Osteocyte (in vitro differentiated cells): ENCODE measurements at places on chromosomes 4 and X. TPM values are rescaled to one million over a fixed set of nuclear protein-coding genes. Genes with fewer than 3 reads are reported as not detected.

GRCh38 chr4:188650516-188650915 is 511.3 kb downstream of the TRIML1 start:
- H3K27me3 ChIP-seq, result no peaks in the 10 kb centered on the region
- no peak overlapping the region for H3K27ac ChIP-seq
- no peak overlapping the region for H3K4me3 ChIP-seq

DNA sequence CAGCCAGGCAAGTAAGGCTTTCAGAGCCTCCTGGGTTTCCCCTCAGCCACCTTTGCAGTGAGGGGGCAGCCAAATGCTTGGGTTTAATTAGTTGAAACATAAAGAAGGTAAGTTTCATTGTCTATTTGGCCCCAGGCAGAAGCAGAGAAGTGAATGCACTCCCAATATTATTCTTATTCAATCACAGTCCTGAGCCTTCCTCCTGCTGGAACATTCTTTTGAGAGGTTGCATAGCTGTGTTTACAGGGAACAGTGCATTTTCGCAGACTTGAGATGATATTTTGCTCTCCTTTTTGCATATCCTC is 13.9 kb downstream of the SLC2A9 start:
- H3K27me3 ChIP-seq, result peaks cover 1% of the 10 kb centered on the region
- H3K4me3 ChIP-seq, result no peak overlapping the region
- no peak overlapping the region for H3K27ac ChIP-seq
- H3K36me3 ChIP-seq, result no peaks in the 10 kb centered on the region

GRCh38 chr4:17329046-17329445 is 182.8 kb downstream of the QDPR start:
- H3K4me1 ChIP-seq, result peaks cover 8% of the 10 kb centered on the region
- peaks cover 22% of the 10 kb centered on the region for H3K27me3 ChIP-seq
- H3K36me3 ChIP-seq, result no peaks in the 10 kb centered on the region
- no peak for DNase-seq
- H3K27ac ChIP-seq, result no peak overlapping the region
- H3K4me3 ChIP-seq, result no peak overlapping the region

DNA sequence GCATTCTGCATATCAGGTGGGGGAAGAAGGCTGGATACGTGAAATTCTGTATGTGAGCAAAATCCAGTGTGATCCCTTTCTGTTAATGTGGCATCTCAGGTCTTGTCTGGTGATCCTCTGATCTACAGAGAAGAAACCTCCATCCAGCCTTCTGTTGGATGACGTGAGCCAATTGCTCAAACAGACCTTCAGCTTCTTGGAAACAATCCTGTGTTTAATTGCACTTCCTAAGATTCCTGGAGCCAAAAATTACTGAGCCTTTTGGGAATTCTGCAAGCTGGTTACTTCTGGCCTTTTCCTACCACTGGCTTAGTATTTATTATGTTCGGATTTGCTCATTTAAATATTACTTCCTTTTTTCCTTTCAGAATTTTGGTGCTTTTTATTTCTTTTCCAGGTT is 51.2 kb downstream of the TRIML1 start:
- H3K4me3 ChIP-seq, result no peak overlapping the region
- no peak overlapping the region for H3K27ac ChIP-seq
- peaks cover 8% of the 10 kb centered on the region for H3K4me1 ChIP-seq
- DNase-seq, result no peak
- no peaks in the 10 kb centered on the region for H3K27me3 ChIP-seq

The PROM1 gene
- not detected in 2 replicates for total RNA-seq

GRCh38 chr4:10085386-10085785 is 31.2 kb downstream of the WDR1 start:
- H3K4me1 ChIP-seq, result peaks cover 35% of the 10 kb centered on the region
- no peaks in the 10 kb centered on the region for H3K27me3 ChIP-seq
- no peak overlapping the region for H3K4me3 ChIP-seq
- no peak overlapping the region for H3K27ac ChIP-seq
- DNase-seq, result no peak
- H3K36me3 ChIP-seq, result peaks cover 60% of the 10 kb centered on the region

DNA sequence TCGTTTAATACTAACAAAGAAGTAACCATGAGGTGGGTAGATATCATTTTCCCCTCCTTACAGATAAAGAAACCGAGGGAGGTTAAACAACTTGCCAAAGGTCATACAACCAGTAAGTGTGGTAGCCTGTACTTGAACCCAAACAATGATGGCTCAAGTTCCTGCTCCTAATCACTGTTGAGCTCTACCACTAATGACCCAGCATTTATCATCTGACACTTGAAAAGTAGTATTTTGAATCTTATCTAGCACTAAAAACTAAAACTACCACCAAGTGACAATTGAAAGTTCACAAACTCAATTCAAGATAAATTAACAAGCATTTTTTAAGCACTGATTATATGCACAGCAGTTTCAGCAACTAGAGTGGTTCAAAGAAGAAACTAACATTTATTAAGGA is 13.1 kb downstream of the FBXW7 start:
- DNase-seq, result no peak
- H3K4me1 ChIP-seq, result no peaks in the 10 kb centered on the region
- no peaks in the 10 kb centered on the region for H3K36me3 ChIP-seq
- no peak overlapping the region for H3K4me3 ChIP-seq

DNA sequence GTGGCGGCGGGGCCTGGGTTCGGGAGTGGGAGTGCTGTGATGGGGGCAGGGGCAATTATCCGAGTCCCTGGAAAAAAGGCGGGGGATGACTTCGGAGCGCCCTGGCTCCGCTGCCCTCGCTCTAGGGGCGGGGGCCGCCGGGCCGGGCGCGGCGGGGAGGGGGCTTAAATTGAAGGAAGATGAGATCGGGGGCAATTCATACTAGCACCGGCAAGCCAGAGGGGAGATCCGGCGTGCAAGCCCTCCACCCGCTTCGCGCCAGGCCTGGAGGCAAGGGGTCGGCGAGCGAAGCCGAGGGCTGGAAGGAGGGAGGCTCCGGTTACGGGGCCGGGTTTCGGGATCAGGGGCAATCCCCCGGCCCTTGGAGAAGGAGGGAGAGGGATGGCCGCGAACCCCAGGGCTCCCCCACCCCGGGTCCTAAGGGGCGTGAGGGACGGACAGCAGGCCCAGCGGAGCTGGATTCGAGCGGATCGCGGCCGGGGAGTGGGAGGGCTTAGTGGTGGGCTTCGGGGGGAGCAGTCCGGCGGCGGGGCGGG is 1.2 kb downstream of the BCORL1 start:
- no peak overlapping the region for H3K4me3 ChIP-seq
- DNase-seq, result no peak
- H3K27me3 ChIP-seq, result no peaks in the 10 kb centered on the region
- peaks cover 11% of the 10 kb centered on the region for H3K4me1 ChIP-seq
- H3K27ac ChIP-seq, result no peak overlapping the region

GRCh38 chrX:54386314-54386713 is 28.5 kb upstream of the WNK3 start:
- H3K36me3 ChIP-seq, result no peaks in the 10 kb centered on the region
- H3K4me3 ChIP-seq, result no peak overlapping the region
- no peak overlapping the region for H3K27ac ChIP-seq
- H3K27me3 ChIP-seq, result no peaks in the 10 kb centered on the region
- no peaks in the 10 kb centered on the region for H3K4me1 ChIP-seq
- DNase-seq, result no peak

The KDR gene
- 0.18 and 0.24 TPM in 2 replicates for total RNA-seq

The EVC2 gene
- total RNA-seq, result 3.1 and 3.5 TPM in 2 replicates

GRCh38 chrX:145190801-145191389 is 56.4 kb upstream of the SPANXN1 start:
- H3K36me3 ChIP-seq, result no peaks in the 10 kb centered on the region
- H3K4me3 ChIP-seq, result no peak overlapping the region
- no peak for DNase-seq
- no peaks in the 10 kb centered on the region for H3K27me3 ChIP-seq

The RIBC1 gene
- total RNA-seq, result 0.47 and 0.59 TPM in 2 replicates

DNA sequence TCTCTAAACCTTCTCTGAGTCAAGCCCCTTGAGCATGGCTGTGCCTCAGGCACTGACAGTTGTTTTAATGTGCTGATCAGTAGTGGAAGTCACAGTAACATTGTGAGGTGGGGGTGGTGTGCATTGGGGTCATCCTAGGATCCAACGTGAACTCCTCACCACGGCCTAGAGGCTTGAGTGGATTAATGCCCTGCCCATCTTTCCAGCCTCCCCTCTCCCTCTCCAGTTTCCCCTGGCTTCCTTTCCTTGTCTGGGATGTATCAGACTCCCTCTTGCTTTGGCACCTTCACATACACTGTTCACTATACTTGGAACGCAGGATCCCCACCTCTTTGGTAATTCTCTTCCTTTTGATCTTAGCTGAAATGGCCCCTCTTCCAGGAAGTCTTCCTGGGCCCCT is 13.3 kb upstream of the PJA1 start:
- no peak overlapping the region for H3K4me3 ChIP-seq
- no peaks in the 10 kb centered on the region for H3K36me3 ChIP-seq
- peak; percentile 54 for DNase-seq

DNA sequence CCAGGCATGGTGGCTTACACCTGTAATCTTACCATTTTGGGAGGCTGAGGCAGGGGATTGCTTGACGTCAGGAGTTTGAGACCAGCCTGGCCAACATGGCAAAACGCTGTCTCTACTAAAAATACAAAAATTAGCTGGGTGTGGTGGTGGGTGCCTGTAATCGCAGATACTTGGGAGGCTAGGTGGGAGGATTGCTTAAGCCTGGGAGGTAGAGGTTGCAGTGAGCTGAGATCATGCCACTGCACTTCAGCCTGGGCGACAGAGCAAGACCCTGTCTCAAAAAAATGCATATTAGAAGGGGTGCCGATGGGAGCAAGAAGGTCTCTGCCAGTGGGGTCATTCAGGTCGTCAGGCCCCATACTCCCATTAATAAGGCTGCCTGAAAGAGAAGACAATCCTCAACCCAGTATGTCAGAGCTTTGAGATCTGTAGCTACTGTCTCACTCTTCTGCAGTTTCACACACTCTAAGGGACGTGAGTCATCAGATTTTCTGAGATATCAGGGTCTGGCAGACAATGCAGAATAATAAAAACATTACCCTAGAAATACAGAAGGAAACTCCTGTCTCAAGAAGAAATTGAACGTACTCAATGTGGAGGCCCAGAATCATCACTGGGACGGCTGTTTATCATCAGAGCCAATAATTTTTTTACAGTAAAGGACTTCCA is 176.7 kb upstream of the FAT1 start:
- no peak overlapping the region for H3K4me3 ChIP-seq
- no peaks in the 10 kb centered on the region for H3K27me3 ChIP-seq
- peaks cover 52% of the 10 kb centered on the region for H3K4me1 ChIP-seq
- H3K27ac ChIP-seq, result peak overlapping the region; percentile 84
- H3K36me3 ChIP-seq, result peaks cover 4% of the 10 kb centered on the region

DNA sequence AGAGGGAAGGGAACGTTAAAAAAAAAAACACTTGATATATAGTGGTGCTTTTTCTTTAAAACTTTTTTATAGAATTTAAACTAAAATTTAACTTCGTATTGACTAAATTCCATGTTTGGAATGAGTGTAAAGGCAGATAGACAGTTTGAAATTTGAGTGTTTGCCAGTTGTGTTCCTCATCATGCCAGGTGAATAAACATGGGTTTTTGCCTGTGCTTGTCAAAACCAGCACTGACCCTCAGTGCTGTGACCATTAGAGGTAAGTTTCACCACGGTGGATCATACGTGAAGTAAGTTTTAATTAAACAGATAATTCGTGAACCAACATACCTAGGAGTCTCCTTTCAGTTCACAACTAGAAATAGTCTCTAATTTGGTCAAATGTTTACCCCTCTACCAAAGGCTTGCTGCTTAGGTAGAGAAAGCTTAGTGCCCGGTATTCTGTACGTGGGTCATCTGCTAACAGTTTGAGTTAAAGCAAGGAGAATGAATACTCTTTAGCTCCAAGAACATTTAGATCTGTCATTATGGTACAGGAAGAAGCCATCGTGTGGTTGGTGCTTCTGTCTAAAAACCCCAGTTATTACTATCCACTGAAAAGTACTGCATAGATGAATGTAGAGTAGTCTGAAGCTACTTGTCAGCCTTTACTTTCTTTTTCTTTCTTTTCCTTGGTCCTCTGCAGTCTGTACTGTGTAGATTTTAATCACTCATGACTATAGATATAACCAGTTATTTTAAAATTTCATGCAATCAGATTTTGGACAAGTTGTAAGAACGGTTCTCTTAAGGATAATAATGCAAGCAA is 32.7 kb downstream of the KIAA0232 start:
- H3K4me3 ChIP-seq, result no peak overlapping the region
- H3K27me3 ChIP-seq, result no peaks in the 10 kb centered on the region
- DNase-seq, result no peak
- peak overlapping the region; percentile 21 for H3K27ac ChIP-seq
- peaks cover 14% of the 10 kb centered on the region for H3K4me1 ChIP-seq

DNA sequence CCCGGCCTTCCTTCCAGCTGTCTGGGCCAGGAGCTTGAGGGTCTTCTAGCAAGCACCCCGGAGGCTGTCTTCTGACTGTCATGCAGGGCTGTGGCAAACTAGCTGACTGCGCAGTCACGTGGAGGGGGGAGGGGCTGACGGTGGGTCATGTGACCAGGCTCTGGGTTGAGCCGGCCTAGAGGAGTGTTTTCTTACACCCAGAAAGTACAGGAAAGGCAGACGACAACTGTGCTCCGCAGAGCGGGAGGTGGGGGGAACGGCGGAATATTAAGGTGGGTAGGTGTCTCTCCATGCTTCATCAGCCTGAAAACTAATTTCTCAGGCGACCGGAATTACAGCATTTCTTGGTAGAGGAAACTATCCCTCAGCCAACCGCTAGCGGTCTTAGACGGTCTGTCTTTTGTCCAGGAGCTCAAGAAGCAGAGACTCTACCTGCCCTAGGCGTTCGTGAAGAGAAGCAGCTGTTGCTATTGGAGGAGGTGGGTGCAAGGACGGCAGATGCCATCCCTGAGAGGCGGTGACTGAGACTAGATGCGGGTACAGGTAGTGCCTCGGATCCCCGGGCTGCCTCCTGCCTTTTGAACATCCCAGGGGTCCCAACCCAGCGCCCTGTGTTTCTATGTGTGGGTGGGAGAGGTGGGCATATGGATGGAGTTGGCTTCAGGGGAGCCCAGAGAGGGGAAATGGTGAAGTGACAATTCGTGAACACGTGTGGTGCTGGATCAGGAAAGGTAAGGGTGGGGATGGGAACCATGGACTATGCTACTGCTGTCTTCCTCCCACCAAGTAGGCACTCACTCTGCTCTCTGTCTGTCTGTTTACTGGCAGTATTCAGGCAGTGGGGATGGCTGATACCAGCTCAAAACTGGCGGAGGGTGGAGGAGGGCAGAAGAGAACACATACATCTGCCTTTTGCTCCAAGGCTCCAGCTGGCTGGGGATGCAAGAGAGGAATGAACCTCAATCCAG is 8.8 kb downstream of the GPRASP1 start:
- H3K27me3 ChIP-seq, result no peaks in the 10 kb centered on the region
- peak overlapping the region; percentile 65 for H3K27ac ChIP-seq
- peak overlapping the region; percentile 78 for H3K4me3 ChIP-seq
- H3K4me1 ChIP-seq, result peaks cover 6% of the 10 kb centered on the region
- DNase-seq, result peak; percentile 84

GRCh38 chrX:18537524-18537923 is 112.1 kb downstream of the CDKL5 start:
- no peak overlapping the region for H3K4me3 ChIP-seq
- H3K27ac ChIP-seq, result no peak overlapping the region
- no peaks in the 10 kb centered on the region for H3K27me3 ChIP-seq
- DNase-seq, result no peak

DNA sequence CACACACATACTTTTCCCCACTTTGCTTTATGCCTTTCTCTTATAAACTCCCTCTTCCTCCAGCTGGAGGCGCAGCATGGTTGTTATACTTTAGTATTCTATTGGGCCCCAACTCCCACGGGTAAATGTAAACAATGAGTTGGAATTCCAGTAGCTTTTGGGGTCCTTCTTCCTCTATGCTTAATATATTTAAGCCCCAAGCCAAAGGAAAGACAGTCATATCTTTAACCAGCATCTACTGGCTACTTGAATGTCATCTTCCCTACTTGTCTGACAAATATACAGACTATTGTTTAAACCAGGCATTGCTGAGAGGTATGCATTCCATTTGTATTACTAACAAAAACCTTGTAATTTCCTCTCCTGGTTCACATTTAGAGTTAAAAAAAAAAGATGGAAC is 72.9 kb downstream of the WDR19 start:
- peaks cover 32% of the 10 kb centered on the region for H3K36me3 ChIP-seq
- no peak overlapping the region for H3K4me3 ChIP-seq
- peak overlapping the region; percentile 85 for H3K27ac ChIP-seq
- no peaks in the 10 kb centered on the region for H3K27me3 ChIP-seq
